Activated naive CD4-positive, alpha-beta T cell treated with anti-CD3 and anti-CD28 coated beads, Interleukin-2, amount 50 U/mL, for 16 hours (primary cell): ENCODE measurements at places on chromosomes 16 and 17.

GRCh38 chr17:27407916-27408864 lies 48.1 kb upstream of the KSR1 start:
- no peak for DNase-seq

GRCh38 chr16:2056681-2057407 lies 9.1 kb downstream of the TSC2 start:
- no peak for DNase-seq

DNA sequence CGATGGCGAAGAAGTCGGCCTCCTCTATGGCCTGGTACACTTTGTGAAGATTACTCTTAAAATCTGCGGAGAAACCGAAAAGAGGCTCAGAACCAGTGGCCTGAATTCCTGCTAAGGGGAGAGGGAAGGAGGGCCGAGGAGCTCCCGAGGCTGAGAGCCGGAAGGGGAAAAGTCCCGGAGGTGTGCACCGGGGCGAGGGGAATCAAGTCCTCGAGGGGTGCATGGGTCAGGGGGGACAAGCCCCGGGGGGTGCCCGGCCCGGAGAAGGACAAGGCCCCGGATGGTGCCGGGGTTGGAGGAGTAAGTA lies 495 bp downstream of the PARN start:
- DNase-seq = no peak

DNA sequence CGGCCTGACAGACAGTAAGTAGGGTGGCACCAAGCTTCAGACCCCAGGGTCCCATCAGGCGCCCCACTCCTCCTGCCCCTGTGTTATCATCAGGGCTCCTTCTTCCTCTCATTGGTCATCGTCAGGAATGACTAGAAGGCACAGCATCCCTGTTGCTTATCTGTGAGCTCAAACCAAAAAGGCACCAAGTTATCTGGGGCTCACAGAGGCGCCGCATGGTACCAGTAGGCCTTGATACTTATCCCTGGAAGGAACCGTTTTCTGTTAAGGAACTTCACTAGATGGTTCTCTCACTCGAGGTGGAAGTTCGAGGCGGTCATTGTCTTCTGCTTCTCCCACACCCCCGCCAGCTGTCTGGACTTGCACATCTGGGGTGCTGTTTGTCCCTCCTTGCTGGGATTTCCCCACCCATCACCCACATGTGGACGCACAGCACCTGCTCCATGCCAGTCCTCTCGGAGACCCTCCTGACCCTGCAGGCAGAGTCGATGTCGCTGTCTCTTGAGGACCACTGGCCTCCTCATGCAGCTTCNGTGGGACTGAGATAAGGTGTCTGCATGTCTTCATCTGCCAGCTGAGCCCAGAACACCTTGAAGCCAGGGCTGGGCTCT lies 52.1 kb downstream of the METRNL start:
- no peak for DNase-seq

- DNase-seq = peak; percentile 50
Observed at GRCh38 chr16:29784157-29784556, 6.1 kb downstream of the ZG16 start.

GRCh38 chr16:35735403-35736251 lies 2276.2 kb downstream of the TP53TG3F start:
- DNase-seq = no peak

- no peak for DNase-seq
Observed at GRCh38 chr17:38984666-38985065, 17.5 kb upstream of the FBXO47 start.

GRCh38 chr17:42179335-42179734 lies 1.6 kb downstream of the KCNH4 start:
- no peak for DNase-seq

- DNase-seq = no peak
Observed at GRCh38 chr16:30619202-30619601, 9.0 kb upstream of the ZNF689 start.

DNA sequence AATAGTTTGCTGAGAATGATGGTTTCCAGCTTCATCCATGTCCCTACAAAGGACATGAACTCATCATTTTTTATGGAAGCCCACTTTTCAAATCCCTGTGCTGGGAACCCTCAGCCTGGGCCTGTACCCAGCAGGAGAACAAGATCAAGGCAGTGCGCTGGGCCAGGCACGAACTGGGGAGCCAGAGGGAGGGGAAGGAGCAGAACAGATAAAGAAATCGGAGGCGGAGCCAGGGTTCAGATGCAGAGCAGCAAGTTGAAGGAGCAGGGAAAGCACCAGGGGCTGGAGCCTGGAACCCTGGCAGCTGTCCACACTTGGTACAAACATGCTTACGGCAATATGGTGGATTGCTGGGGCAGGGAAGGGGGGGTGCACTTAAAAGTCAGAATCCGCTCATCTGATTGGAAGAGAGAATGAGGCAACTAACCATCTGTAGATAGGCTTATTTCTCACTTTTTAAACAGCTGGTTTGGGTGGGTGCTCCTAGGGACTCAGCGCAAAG lies 107.5 kb downstream of the NOG start:
- DNase-seq = no peak

DNA sequence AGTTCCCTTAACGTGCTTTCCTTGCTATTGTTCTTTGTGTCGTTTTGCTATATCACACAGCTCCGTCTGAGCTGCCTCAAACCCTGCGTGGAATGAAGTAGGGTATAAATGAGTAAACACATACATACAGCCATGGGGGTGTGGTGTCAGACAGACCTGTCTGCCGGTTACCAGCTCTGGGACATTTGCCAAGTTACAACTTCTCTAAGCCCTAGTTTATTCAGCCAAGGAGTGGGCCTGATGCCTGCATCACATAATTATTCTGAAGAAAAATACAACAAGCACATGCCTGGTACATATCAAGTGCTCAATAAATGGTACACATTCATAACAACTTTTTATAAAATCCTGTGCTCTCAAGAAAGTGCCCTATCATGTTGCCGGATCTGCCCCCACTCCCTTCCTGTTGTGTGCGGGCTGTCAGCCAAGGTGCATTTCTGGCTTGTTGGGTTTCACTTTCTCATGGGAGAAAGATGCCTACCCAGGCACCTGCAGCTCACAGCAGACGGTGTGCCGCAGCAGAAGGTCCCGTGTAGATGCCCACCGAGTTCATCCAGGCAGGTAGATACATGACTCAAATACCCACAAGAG lies 30.5 kb downstream of the SMPD3 start:
- DNase-seq = peak; percentile 75

DNA sequence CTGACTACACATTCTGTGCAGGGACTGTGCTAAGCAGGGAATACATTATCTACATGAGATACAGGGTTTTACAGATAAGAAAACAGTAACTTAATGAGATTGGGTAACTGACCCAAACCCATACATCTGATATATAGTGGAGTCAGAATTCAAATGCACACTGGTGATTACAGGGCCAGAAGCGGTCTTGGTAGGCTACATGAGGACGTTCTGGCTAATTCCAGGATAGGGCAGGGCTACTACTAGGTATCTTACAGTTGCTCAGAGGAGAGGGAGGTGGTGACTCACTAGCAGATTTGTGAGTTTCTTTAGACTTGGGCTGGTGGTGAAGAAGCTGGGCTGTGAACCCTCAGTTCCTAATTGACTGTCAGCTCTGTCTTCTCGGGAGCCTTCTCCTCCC lies 21.4 kb downstream of the TRIM16 start:
- no peak for DNase-seq
